Activated CD8-positive, alpha-beta memory T cell treated with anti-CD3 and anti-CD28 coated beads for 48 hours (primary cell): ENCODE measurements at places on chromosomes 7 and 10.

DNA sequence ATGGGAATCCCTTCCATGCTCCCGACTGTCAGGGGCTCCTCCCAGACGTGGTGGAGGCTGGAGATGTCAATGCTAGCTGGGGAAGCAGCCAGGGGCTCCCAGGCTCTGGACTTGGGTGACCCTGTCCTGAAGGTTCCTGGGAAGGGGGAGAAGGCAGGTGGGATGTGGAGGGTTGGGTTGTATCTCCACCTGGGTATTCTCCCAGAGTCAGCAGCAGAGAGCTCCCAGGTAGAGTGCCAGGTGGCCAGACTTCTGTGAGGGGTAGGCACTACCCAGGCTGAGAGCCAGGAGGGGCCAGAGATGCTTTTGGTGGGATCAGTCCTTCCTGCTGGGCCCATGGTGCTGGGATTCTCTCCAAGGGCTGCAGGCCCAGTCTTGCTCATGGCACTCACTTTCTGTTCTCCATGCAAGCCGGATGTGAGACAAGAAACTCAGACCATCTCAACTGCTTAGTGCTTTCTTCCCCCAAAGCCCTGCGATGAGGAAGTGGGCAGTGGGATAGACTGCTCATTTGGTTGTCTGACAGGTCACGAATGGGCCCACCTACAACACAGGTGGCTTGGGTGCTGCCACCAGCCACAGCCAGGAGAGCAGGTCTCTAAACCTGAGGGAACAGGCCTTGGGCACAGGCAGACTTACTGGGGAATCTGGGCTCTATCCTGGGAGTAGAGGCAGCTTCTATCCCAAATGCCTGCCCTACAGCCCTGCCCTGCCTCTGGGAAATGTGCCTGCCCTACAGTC, 52.5 kb upstream of the CAMK2B start:
- no peak for DNase-seq

GRCh38 chr7:108722561-108722960, 152.9 kb downstream of the DNAJB9 start:
- DNase-seq = no peak

DNA sequence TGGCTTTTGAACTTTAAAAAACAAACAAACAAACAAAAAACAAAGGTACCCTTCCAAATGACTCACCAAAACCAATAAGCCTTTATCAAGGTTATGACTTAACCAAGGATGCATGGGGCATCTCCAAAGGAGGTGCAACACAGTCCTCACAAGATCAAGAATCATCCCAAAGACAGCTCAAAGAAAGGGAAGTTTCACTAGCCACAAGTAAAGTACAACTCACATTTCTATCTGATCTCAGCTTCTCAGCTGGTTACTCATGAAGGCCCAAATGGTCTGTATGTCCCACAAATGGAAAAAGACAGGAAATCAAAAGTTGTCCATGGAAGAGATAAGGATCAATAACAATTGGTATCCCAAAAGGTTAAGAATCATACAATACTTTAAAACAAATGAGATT, 6.0 kb upstream of the MKLN1 start:
- DNase-seq = no peak

DNA sequence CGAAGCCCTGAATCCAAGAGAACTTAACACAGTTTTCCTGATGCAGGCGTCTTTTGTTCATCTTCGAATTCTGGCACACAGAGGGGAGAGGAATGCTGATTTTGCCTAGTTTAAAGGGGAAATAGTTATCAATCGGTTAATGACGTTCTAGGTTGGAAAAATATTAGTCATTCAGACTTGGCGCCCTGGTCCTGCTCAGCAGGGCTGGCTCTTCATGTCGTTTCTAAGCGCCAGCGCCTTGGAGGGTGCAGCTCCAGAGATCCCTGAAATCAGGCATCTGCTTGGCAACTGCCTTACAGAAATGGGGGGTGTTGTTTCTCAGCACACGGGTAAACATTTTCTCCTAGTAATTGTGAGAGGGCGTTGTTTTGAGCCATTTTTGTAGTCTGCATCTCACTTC, 1.3 kb upstream of the PRTFDC1 start:
- DNase-seq = no peak

DNA sequence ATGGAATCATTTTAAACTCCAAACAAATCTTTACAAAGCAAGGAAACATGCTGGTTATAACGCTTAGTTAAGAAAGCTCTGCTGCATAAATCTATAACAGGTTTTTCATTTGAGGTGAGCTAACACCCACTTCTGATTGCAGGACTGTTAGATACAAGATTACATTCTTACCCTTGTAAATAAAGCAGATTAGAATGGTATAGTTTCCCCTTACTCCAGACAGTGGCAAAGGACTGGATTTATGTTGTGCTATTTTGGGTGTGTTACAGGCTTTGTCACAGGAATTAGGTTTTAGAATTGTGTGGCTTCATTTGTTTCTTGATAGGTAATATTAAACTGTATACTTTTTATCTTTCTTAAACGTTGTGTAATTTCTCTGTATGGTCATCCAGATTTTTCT, 487.6 kb downstream of the ZWINT start:
- DNase-seq = no peak

DNA sequence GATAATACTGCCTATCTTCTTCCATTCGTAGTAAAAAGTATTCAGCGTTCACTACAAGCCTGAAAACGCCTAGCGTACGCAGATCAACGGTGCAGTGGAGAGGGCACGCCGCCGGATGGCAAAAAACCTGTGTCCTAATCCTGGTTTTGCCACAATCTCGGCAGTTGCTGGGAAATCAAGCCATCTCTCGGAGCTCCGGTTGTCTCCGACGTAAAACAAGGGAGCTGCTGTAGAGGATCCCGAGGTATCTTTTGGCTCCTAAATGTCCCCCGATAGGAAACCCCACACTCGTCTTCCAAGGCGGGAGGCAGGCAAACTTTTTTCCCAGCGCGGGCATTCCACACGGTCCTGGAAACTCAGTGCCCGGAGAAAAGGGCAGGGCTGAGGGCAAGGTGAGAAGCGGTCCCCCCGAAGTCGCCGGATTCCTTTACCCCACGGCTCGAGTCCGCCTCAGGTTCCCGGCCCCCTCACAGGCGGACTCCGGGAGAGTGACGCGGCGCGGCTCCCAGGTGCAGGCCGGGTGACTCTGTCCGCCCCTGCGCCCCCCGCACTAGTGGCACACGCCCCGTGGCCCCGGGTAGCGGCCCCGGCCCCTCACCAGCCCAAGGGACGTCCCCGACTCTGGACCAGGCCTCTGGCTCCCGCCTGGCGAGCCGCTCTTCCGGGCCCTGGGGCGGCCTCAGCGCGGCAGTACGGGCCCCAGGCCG, 649 bp downstream of the IDE start:
- peak; percentile 27 for DNase-seq

- no peak for DNase-seq
Observed at GRCh38 chr10:124119216-124119615, 25.8 kb upstream of the CHST15 start.

- no peak for DNase-seq
Observed at GRCh38 chr10:105359708-105360107, 718.6 kb downstream of the SORCS3 start.

- no peak for DNase-seq
Observed at GRCh38 chr10:35827783-35828182, 185.7 kb upstream of the FZD8 start.

GRCh38 chr10:102801496-102801895, 35.7 kb downstream of the CYP17A1 start:
- no peak for DNase-seq

GRCh38 chr10:28241741-28242399, 61.0 kb downstream of the MPP7 start:
- DNase-seq = no peak
